Globus pallidus (tissue), 1 donor: ENCODE measurements at places on chromosomes 13 and 19.

DNA sequence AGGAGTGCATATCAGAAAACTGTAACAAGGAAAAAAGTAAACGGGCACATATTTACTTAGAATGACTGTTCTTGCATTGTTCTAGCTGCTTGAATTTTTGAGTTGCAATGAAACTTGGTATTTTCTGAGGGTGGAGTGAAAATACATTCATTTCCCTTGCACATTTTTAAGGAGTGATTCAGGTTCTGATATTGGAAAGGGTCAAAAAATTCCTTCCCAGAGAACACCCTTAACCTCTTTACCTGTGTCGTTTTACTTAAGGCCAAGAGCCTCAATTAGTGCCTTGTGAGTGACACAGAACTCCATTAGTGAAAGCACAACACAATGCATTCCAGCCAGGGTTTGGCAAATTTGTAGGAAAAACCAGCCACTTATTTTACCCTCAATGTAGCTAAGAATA is 2.3 kb downstream of the ITGBL1 start:
- no peak for DNase-seq

DNA sequence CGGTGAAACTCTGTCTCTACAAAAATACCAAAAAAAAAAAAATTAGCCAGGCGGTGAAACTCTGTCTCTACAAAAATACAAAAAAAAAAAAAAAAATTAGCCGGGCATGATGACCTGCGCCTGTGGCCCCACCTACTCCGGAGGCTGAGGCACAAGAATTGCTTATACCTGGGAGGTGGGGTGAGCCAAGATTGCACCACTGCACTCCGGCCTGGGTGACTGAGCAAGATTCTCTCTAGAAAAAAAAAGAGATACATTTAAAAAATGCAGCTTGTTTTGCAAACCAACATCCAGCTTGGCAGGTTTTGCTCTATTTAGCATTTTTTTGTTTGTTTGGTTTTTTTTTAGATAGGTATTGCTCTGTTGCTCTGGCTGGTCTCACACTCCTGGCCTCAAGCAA is 6.7 kb upstream of the PGPEP1 start:
- no peak for DNase-seq

DNA sequence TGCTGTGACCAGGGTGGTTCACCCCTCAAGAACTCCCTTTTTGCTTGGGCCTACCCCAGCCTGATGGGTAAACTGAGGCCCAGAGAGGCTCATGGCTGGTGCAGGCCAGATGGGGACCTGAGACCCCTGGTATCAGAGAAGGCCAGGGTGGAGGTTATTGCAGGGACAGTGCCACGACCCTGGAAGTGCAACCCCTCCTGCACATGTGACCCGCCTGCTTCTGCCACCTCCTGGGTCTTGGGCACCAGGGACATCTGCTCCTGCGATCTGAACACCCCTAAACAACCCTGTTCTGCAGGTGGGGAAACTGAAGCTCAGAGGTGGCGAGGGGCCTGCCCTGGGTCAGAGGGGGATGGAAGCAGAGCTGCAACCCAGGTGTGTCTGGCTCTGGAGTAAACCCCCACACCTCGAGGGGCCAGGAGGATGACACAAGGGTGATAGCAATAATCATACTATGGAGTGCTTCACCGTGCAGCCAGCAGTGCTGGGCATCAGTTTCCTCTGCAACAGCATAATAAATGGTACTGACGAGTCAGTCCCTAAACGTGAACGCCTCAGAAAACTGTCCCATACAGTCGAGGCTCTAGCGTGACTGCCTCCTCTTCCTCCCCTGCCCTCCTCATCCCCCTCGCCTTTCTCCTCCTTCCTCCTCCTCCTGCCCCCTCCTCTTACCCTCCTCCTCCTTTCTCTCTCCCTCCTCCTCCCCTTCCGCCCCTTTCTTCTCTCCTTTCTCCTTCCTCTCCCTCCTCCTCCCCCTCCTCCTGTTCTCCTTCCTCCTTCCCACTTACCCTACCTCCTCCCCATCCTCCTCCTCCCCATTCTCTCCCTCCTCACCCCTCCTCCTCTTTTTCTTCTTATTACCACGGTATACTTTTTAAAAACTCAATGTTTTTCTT is 4.3 kb downstream of the YJEFN3 start:
- DNase-seq = no peak

GRCh38 chr19:47839913-47840312 is 18.2 kb downstream of the CRX start:
- no peak for DNase-seq

- no peak for DNase-seq
Measured at GRCh38 chr19:45151320-45151719, 9.5 kb downstream of the NKPD1 start.

DNA sequence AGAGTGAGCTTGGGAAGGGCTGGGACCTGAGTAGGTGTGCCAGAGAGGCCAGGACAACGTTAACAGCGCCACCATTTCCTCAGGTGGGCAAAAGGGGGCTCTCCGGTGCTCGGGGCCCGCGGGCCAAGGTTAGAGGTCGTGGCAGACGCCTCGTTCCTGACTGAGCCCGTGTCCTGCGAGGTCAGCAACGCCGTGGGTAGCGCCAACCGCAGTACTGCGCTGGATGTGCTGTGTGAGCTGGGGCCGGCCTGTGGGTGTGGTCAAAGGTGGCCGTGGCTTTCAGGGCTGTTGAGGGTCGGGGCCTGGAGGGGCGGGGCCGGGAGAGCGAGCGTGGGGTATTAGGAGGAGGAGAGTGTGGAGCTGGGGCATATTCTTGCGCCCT is 3.7 kb downstream of the KIRREL2 start:
- DNase-seq = no peak

- no peak for DNase-seq
Measured at GRCh38 chr13:40207001-40207478, 459.4 kb downstream of the FOXO1 start.

GRCh38 chr13:113176280-113176679 is 17.8 kb downstream of the PROZ start:
- no peak for DNase-seq
